NCI-H1105 (cell line): ENCODE measurements at places on chromosomes 6 and 20.

GRCh38 chr6:38510205-38510604 lies 129.5 kb downstream of the BTBD9 start:
- no peak for DNase-seq

GRCh38 chr6:37074053-37074827 lies 68.8 kb downstream of the FGD2 start:
- no peak for DNase-seq

DNA sequence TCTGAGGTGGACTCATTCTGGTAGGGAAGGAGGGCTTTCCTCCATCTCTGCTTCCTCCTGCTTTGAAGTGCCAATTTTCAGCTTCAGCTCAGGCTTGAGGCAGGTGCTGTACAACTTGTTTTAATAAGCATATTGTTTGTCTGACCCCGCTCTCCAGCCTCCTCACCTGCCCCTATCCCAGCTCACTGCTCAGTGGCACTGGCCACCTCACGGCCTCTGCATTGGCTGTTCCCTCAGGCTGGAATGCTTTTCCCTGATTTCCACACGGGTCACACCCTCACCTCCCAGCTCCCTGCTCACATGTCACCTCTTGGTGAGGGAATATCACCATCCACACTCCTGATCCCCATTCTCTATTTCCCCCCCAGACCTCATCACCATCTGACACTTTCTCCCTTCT lies 14.3 kb downstream of the AARS2 start:
- DNase-seq: no peak

DNA sequence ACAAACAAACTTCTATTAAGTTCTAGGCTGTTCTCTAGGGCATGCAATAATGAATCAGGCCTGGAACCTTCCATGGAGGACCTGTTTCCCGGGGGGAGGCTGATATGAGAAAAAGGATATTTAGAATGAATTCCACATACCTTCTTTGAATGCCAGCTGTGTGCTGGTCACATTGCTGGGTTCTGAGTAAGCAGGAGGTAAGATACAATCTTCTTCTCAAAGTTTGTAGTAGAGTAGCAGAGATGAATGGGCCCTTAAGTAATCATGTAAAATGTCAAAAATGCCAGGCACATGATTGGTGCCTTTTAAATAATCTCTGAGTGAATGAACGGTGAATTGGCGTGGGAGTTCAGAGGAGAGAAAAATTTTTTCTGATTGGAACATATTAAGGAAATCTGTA lies 47.4 kb downstream of the TGM2 start:
- no peak for DNase-seq

DNA sequence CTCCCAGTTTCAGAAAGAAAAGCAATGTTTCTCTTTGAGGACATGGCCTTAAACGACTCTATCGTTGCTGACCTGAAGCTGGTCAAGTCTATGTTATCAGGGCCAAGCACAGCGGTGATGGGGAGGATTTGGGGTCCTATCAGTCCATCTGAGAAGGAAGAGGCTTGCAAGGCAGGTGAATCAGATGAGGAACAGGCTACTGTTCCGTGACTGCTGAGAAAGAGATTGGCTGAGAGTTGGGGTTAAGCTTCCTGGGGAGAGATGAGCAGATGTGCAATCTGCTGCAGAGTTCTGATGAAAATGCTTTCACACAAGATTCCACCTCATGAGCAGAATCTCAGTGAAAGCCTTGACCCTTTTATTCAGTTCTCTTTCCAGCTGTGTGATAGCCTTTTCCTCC lies 168.3 kb upstream of the STMND1 start:
- DNase-seq: no peak
